Stimulated activated CD8-positive, alpha-beta memory T cell treated with anti-CD3 and anti-CD28 coated beads, Interleukin-4, amount 100 ng/mL, for 1 hour (primary cell): ENCODE measurements at places on chromosomes 4 and X.

- DNase-seq: no peak
Observed at GRCh38 chrX:30613721-30614120, 36.2 kb upstream of the TASL start.

GRCh38 chrX:130117166-130117565 lies 6.9 kb upstream of the ELF4 start:
- DNase-seq: no peak

DNA sequence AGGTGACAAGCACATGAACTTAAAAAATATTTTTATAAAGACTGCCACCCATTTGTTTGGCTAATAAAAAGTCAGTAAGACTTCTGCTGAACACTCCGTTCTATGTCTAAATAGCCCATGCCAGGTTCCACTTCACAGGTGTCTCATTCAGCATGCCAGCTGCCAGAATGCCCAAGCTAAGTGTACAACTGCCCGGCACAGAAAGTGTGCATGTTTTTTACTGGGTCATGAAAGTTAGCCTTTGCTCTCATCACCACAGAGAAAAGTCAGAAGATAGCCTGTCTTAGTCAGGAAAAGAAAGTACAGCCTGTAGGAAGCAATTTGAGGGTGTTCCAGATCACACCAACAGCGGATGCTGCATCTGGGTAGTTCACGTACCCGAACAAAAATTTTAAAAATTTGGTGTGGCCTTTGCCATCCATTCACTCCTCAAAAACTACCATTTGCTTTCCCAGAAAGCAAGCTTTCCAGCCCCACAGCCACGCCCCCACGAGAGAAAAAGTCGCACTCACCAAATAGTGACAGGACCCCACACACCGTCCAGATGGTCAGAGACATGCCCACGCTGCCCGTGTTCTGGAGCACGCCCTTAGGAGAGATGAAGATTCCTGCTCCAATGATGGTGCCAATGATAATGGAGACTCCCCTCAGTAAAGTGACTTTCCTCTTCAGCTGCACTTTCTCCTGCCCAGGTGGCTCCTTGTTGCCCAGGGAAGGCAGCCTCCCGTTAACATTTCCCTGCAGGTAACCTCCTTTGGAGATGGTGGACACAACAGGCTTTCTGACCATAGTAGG lies 671 bp downstream of the SLC7A11 start:
- DNase-seq: no peak

DNA sequence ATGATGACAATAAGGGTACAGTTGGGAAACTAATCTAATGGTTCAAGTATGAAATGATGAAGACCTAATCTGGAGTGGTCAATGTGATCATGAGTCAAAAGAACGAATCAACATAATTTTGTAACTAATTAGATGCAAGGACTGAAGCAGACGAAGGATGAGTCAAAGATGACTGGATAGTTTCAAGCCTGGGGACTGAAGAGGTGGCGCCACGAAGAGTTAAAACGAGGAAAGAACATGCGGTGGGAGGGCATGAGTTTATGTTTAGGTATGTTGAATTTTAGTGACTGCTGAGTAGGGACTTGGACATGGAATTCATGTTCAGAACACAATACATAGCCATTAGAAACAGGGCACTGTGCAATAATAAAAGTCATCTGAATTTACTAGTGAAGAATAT lies 221.5 kb upstream of the FAM241A start:
- DNase-seq: no peak

GRCh38 chr4:88763075-88763474 lies 65.4 kb upstream of the NAP1L5 start:
- DNase-seq: no peak

DNA sequence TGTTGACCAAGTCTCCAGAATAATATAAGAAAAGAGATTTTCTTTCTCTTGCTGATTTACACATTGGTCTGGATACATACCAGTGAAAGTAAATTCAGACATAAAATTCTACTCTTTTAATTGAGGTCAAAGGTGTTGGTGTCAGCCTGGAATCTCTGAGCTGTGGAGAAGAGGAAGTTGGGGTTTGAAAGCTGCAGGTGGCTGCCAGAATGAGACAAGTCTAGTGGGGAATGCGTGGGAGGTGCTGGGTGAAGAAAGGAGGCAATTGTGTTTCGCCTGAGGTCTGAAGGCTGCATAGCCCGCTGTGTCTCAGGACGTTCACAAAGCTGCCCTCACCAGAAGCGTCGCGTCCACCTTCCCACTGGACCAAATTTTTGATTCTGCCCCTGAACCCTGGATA lies 31.2 kb downstream of the PHEX start:
- DNase-seq: no peak

GRCh38 chr4:153579410-153579809 lies 104.7 kb upstream of the TLR2 start:
- DNase-seq: no peak

DNA sequence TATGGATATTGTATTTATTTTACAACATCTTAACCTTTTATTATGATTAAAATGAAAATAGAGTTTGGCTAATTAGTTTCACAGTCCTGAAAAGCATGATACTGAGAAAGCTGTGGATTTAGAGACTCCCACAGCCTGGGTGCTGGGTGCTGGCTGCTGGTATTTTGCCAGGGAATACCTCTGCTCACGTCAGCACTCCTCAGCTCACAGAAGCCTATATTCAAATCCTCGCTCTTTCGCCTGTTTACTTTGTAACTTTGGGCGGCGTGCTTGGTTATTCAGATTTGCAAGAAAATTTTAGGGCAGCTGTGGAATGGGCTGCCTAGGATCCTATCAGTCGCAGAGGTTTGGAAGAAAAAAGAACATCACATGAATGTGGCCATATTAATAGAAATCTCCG lies 261.8 kb downstream of the DCTD start:
- DNase-seq: no peak

GRCh38 chr4:170025523-170026252 lies 507 bp downstream of the MFAP3L start:
- no peak for DNase-seq

GRCh38 chr4:154526151-154526550 lies 24.0 kb downstream of the PLRG1 start:
- DNase-seq: no peak

DNA sequence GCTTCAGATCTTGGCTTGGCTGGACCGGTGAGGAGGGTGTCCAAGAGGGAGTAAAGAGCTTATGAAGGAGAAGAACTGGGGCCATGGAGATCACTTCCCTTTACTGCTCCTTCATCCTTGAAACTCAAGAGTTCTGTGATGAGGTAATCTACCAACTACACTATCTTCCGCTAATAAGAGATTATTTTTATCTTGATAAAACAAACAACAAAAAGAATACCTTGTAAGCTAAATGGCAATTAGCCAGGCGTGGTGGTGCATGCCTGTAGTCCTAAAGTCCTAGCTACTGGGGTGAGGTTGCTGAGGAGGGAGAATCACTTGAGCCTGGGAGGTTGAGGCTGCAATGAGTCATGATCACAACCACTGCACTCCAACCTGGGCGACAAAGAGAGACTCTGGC lies 47.4 kb downstream of the HAUS3 start:
- no peak for DNase-seq

DNA sequence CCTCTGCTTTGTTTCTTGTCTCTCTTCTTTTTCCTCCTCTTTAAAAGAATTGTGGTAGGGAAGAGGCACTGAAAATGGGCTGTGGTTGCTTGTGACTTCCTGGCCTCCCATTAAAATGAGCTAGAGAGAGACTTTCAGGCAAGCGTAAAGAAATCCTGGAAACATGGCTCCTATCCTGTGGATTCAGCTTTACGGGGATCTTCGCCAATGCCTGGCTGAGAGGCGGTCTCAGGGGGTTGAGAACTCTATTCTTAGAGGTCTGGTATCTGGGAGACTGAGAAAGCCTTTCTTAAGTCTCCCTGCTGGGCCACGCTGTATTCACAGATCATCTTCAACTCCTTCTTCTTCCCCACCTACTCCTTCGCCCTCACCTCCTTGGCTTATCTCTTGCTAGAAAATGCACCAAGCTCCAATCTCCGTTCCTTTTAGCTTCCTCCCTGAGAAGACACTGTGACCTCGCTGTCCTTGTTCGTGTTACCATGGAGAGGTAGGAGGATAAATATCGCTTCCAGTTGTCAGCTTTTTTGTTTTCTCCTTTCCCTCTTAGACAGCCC lies 542 bp upstream of the KLF8 start:
- DNase-seq: no peak

GRCh38 chr4:99356992-99357391 lies 4.4 kb upstream of the ADH1C start:
- no peak for DNase-seq

GRCh38 chr4:124803026-124803425 lies 90.5 kb upstream of the ANKRD50 start:
- no peak for DNase-seq

DNA sequence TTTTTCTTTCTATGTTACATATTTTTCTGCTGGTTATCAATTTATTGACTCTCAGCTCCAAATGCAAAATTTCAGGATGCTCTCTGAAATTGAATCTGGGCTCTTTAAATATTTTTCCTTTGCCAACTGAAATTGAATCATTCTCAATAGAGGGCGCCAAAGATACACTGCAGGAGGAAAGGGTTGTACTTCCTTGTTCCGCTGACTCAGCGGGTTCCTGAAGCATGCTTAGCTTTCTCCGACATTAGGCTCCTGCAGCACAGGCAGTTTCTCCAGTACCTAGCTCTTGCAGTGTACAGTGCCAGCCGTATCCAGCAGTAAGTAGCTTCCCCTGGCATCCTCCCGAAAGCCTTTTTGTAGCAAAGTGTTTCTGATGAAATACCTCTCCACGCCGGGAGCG lies 28.8 kb upstream of the CFAP47 start:
- DNase-seq: no peak

DNA sequence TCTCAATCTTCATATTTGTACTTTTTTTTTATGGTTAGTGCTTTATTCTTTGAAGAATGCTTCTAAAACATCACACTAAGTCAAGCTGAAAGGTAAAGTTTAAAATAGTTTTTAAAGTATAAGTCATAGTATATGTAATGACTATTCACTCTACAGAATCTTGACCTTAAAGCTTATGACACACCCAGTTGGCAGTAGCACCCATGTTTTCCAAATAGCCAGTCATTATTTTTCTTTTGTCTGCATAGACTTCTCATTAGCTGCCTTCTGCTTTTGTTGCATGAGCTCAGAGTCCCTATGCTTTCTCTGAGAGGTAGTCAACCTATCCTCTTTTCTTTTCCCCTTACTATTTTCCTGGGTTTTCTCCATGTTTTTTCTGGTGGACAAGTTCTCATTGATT lies 231.5 kb downstream of the PCDH18 start:
- no peak for DNase-seq

DNA sequence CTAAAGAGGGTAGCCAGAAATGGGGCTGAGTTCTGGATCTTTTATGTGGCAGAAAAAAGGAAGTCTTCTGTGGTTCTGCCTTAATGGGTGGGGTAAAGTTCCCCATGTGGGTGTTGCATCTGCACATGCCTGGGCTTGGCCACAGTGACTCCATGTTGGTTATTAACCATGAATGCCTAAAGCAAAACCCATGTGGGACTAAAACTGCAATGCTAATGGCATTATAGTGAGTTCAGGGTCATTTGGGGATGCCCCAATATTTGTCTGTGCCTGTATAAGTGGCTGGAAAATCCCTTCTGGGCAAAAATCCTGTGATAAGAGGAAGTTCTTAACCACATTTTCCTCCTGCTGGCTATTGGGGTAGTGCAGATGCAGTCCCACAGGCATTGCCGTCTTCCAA lies 857.4 kb downstream of the FAT4 start:
- DNase-seq: no peak

DNA sequence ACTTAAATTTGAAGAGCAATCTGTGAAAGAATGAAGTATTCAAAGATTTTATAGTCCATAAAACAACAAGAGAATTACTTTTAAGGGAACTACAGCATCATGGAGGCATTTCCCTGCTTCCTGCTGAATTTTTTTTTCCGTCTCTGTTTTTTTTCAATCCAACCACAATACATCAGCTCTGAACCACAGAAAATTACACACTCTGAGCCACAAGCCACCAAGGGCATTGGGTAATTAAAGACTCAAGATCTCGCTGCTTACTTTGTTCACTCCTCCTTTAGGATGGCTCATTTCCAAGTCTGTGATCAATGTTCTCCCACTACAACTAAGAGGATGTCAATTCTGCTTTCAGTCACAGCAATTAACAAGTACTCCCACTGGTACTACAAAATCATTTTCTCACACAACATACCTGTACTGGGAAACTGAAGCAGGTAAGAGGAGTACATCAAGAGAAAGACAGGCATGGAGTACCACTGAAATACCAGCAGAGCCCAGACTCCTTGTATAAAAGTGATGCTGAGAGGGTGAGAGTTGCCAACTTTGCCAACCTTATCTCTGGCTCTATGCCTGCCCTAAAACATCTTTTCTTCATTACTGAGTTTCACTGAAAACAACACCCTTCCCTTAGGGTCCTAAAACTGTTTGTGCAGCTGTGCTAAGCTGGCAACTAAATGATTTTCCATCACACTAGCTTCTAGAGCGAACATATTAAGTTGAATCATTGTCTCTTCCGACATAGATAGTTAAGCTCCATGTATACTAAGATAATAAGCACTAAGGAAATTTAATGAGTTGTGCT lies 105.8 kb upstream of the MAGEB18 start:
- no peak for DNase-seq

GRCh38 chr4:26191353-26191752 lies 129.5 kb upstream of the RBPJ start:
- no peak for DNase-seq

DNA sequence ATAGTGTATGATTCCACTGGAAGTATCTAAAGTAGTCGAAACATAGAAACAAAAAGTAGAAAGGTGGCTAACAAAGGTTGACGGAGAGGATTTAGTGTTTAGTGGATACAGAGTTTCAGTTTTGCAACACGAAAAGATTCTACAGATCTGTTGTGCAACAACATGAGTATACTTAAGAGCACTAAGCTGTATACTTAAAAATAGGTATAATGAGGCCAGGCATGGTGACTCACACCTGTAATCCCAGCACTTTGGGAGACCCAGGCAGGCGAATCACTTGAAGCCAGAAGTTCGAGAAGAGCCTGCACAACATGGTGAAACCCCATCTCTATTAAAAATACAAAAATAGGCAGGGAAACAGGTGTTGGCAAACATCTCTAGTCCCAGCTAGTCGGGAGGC lies 7.9 kb upstream of the ATRX start:
- DNase-seq: no peak

DNA sequence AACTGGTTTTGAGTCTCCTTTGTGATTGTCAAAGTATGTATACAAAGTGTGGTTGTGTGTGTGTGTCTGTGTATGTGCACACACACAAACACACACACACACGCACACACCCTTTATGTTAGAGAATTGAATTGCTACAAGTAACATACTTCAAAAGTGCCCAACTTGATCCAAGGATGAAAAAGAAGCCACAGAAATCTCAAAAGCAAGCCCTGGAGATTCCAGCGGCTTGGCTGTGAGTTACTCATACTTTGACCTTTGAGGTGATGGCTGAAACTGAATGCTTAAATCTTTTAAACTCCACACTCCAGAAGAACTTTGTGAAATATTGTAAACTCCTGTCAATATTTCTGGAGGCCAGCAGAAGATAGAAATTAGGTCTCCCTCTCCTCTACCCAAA lies 168.4 kb upstream of the NRK start:
- DNase-seq: no peak

DNA sequence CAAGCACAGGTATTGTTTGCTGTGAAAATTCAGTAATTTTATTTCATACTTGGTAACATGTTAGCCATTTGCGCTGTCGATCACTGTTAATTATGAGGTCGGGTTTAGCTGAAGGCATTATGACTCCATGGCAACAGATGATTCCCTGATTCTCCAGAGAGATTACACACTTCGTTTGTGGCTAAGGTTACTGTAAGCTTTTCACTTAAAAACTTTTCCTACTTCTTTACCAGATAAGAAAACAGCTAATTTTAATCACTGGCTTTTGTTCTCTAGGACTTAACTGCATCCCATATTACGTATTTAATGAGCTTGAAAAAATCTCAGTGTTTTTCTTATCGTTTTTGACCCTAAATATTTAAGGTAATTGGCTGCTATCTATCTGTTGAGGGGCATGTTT lies 2.1 kb downstream of the GSTCD start:
- no peak for DNase-seq
